ENCODE measurements at places on chromosomes 4 and X.
A peak's percentile ranks its signal among the peaks of the same experiment; 100 is the strongest.

DNA sequence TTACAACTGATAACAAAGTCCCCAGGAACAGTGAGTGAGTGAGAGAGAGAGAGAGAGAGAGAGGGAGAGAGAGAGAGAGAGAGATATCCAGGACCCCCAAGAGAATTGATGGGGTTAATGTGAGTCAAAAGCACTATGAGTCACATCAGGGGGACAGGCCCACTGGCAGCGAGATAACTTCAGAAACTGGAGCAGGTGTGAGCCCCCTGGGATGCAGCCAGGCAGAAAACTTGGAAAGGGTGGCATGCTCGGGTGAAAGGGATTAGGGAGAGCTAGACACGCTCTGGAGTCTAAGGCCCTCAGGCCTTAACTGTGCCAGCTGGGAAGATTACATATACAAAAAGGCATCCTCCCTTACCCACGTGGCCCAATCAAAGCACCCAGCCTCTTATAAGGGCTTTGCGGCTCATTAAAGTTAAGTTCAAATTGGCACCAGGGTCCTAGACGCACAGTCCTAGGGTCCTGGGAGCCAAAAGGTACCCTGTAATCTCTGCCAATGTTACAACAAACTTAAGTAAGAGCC is 841 bp downstream of the ACOT9 start:
- peak; percentile 32 for DNase-seq

GRCh38 chr4:55087913-55088260 is 37.5 kb downstream of the KDR start:
- no peak for DNase-seq

- no peak for DNase-seq
These were observed 92.9 kb upstream of the EDNRA start for GRCh38 chr4:147388018-147388417.

GRCh38 chr4:38670939-38671591 is 7.1 kb downstream of the KLF3 start:
- DNase-seq, result peak; percentile 33

GRCh38 chrX:15515931-15516330 is 15.3 kb downstream of the BMX start:
- no peak for DNase-seq

- DNase-seq, result no peak
These were observed 10.1 kb downstream of the BRWD3 start for GRCh38 chrX:80799584-80799983.

GRCh38 chr4:40563401-40563800 is 66.3 kb downstream of the RBM47 start:
- DNase-seq, result no peak

DNA sequence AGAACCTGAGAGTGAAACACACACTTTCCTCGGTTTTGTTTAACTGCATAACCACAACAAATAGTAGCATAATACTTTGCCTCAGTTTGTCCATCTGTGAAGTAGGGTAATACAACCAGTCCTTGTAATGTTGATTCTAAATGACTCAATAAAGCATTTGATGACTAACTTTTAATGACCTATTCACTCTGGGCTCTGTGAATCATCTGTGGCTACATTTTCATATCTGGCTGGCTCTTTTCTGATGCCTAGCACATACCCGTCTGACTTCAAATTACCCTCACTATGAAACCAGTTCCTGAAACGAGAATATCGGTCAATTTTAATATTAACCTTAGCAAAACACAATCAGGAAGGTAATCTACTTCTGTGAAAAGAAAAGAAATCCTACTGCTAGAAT is 151.0 kb downstream of the SH2D1A start:
- DNase-seq, result no peak

DNA sequence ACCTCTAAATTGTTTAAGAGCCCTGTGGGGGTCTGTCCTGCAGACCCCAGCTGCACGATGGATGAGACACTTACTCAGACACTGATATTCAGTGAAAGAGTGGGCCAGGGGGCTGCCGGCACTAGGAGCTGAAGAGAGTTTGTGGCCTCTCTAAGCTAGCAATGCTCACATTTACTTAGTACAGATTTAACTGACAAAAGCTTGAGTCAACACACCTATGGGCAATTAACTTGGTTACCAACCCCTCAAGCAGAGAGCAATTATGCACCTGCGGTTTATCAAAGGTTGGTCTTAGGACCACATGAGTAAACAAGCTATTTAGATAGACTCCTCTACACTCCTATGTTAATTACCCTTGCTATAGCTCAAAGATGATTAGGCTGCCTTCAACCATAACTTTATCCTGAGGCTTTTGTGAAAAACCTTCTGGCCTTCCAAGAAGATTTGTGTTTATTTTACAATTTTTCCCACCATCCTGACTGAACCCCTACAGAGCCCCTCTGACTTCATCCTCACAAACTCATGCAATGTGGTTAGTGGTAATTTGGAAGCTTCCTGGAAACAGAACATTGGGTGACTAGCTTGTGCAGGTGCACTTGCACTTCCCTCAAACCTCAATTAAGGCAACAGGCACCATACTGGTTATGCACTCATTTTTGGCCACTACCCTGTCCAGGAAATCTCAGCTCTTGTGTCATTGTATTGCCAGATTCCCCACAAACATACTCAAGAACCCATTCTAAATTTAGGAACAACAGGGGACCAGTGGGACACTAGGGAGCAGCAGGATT is 234.4 kb upstream of the ITM2A start:
- DNase-seq, result no peak

DNA sequence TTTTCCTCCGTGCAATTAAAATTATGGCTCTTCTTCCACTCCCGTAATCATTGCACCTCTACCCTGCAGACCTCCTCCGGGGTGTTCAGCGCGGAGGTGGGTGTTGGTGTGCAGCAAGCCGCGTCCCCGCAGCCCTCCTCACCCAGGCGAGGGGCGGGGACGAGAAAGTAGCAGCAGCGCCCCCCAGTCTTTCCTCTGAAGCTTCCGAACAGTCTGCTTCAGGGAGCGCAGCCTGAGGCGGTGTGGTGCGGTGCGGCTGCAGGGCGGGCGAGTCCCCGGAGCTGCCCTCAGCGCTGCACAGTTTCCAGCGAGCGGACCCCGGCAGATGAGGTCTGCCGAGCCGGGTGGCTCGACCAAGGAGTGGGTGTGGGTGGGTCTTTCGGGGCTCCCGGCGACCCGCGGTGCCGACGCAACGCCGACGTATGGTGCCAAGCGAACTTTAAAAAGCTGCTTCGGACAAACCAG is at the start of gene FRAS1:
Gene FRAS1 (plus strand): TSS at position 189 of the 465 bp plus-strand sequence. CDS start 687 bp downstream, outside the sequence.
- DNase-seq, result peak; percentile 39

- DNase-seq, result no peak
These were observed 18.9 kb downstream of the TMPRSS11E start for GRCh38 chr4:68466185-68466584.

GRCh38 chr4:83212041-83212851 is 72.4 kb downstream of the COQ2 start:
- DNase-seq, result peak; percentile 55

DNA sequence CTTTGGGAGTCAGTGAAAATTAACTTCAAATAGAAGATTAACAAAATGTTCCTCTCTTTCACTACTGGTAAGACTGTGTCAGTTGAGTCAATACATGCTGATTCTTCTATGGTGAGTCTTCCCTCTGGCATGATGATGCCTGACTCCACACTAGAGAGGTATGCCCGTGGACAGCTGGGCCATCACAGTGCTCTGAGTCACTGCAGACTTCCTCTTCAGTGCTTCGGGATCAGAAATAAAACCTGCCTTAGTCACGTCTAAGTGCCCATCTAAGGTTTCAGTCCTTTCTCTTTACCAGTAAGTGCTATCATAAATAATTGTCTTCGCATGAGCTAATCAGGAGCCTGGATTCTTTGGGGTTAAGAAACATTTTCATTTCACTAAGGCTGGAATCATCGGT is 1.6 kb upstream of the ASB5 start:
- no peak for DNase-seq

DNA sequence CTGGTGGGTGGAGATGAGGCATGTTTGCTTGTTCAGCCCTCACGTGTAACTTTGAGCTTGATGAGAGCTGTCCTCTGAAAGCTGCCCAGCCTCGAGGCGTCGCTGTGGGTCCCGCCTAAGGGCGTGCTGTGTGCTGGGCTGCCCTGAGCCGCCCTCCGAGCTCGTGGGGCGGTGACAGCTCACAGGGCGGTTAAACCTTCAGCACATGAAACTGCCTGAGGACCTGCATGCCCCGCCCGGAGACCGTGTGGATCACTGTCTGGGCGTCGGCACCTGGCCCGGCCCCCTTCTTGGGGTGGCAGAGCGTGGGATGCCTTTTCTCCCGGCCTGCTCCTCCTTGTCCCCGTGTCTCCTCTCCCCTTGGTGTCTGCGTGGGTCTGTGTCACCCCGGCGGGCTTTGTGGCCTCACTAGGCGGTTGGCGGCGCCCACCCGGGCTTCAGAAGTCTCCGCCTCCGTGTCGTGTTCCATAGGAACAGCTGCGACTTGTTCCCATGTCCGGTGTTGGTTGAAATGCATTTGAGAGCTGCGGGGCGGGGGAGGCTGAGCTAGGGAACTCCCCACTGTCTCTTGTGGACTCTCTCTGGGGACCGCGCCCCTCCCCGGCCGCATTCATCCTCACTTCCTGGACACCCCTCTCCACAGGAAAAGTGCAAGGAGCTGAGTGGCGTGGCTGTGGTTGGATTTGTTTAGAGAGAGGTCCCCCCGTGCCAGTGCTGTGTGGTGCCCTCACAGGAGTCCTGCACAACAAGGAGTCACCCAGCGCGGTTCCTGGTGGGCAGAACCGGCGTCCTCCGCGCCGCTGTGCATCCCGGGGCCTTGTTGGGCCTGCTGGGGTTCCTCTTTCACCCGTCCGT is 6.8 kb downstream of the AKAP17A start:
- DNase-seq, result no peak
